GM12865 (cell line): ENCODE measurements at places on chromosomes 2 and 18.
A peak's percentile ranks its signal among the peaks of the same experiment; 100 is the strongest.

GRCh38 chr2:101027852-101028251 lies 25.8 kb downstream of the RPL31 start:
- DNase-seq: no peak

DNA sequence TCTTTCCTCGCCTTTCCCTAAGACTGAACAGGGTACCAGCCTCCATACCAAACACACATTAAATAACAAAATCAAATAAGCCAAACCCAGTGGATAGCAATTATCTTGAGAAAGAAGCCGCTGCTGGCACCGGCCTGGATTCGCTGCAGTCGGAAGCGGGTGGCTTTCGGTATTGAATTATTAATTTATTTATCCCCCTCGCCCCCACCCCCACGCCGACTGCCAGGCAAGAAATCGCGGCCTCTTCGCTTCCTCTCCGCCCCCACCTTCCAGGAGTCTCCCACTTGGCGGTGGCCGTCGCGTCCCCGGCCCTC lies 370 bp upstream of the ZNF804A start:
- DNase-seq: no peak

DNA sequence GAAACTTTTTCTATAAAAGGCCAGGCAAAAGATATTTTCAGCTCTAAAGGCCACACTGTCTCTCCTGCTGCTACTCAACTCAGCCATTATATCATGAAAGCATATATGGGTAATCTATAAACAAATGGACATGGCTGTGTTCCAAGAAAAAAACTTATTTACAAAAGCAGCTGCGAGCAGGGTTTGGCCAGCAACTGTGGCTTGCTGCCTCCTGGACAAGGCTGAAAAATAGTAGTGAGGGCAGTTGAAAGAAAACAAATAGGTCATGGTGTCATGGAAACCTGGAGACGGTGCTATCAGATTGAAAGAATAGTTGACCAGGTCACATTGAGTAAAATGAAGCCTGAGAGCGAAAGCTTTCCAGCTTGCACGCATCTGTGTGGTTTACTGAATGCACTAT lies 89.2 kb upstream of the LRATD1 start:
- DNase-seq: peak; percentile 5

GRCh38 chr2:235314371-235314930 lies 179.4 kb upstream of the AGAP1 start:
- DNase-seq: no peak

DNA sequence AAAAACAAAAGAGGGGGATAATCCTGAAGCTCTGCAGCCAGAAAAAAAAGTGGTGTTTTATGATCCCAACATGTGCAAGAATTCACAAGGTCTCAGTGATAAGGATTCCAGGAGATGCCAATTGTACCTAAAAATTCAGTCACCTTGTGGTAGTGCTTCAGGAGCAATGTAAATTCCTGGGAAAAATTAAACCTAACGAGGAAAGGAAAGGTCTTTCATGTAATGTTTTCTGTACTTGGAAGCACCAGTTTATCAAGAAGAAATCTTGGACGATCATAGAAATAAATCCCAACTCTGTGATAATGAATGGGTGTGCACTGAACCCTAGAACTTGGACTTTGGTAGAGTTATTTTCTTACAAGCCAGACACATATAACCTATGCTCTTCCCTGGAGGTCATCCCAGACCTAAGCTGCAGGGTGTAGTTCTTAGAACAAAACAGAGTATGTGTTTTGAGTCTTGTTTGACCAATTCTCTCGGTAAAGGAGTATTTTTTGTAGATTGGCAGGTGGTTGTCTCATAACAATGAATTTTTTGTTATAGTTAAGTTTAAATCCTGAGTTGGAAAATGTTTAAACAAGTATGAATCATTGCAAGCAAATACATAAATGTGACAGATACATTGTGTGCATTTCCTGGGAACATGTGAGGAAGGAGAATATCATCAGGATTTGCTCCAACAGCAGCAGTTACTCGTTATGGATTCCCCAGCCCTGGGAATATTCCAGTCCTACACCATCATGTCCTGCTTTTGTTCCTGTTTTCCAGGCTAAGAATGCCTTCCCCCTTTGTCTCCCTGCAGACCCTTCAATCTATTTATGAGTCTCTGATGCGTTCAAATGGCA lies 224.6 kb downstream of the NAPG start:
- no peak for DNase-seq

GRCh38 chr2:136122661-136123060 lies 4.7 kb upstream of the CXCR4 start:
- no peak for DNase-seq

GRCh38 chr2:149169656-149170055 lies 131.2 kb downstream of the LYPD6B start:
- no peak for DNase-seq

- no peak for DNase-seq
Measured at GRCh38 chr18:76972846-76973519, 150.6 kb downstream of the ZNF236 start.

GRCh38 chr2:46171411-46171953 lies 125.7 kb upstream of the EPAS1 start:
- DNase-seq: no peak

GRCh38 chr2:144511937-144512336 lies 8.0 kb downstream of the ZEB2 start:
- no peak for DNase-seq

GRCh38 chr18:37484983-37485834 lies 80.4 kb downstream of the CELF4 start:
- DNase-seq: peak; percentile 4

DNA sequence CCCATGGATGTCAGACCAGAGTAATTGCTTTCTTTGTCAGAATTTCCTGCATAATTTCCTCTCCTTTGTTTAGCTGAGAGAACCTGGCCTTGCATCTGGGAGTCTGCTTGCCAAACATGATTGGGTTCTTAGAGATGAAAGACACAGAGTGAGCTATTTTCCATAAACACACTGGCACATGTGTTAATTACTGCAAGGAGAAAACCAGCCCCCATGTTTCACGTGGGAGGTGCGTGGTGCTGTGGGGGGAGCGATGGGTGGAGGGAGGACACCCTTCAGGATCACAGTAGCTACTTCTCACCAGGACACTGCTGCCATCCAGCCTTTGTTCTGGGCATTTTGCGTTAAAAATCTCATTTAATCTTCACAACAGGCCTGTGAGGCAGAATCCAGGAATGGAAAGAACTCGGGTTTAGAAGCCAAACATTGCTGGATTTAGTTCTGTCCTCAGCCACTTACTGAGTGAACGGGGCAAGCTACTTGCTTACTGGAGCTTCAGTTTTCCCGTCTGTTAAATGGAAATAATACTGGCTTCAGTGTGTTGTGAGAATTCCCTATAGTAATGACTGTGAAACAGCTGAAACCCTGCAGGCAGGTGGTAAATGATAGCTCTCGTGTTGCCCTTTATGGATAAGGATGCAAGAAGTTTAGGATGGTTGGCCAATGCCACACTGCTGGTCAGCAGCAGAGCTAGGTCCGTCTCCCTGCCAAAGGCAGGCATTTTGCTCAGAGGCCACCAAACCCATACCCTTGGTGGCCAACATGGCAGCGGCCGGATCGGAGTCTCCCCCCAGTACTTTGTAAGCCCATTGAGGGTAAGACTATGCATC lies 100.1 kb upstream of the ASAP2 start:
- DNase-seq: no peak

DNA sequence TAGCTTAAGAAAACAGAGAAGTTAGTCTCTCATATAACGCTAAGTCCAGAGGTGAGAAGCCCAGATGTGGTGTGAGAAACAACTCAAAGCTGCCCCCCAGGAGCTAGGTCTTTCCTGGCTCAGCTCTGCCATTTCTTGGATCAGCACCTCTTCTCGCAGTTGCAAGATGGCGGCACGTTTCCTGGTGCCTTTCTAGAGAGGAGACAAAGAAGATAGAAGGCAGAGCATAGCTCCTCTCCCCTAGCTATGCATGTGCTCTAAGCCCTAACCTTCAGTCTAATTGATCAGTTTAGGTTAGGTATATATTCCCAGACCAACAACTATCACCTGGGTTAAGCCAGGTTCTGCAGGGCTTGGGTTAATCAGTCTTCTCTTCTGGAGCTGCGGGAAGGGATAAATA lies 119.5 kb upstream of the RAB12 start:
- no peak for DNase-seq

- no peak for DNase-seq
Measured at GRCh38 chr2:234793212-234793785, 158.5 kb upstream of the SH3BP4 start.

GRCh38 chr2:130729322-130730299 lies 741 bp downstream of the GPR148 start:
- DNase-seq: no peak

DNA sequence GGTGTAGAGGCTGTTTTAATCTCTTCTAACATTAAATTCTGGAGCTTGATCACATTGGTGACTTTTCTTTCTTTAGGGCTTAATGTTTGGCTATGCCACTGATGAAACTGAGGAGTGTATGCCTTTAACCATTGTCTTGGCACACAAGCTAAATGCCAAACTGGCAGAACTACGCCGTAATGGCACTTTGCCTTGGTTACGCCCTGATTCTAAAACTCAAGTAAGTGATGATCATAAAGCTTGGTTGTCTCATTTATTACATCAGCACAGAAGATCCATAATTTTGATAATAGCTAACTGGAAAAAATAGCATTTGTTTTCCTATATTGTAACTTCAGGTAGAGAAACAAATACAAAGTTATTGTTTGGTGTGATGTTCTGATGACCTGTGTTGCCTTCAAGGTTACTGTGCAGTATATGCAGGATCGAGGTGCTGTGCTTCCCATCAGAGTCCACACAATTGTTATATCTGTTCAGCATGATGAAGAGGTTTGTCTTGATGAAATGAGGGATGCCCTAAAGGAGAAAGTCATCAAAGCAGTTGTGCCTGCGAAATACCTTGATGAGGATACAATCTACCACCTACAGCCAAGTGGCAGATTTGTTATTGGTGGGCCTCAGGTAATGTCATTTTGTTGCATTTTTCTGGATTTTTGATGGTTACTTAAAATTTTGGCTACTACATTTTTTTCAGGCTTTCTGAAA lies 2.9 kb downstream of the MAT2A start:
- DNase-seq: no peak

DNA sequence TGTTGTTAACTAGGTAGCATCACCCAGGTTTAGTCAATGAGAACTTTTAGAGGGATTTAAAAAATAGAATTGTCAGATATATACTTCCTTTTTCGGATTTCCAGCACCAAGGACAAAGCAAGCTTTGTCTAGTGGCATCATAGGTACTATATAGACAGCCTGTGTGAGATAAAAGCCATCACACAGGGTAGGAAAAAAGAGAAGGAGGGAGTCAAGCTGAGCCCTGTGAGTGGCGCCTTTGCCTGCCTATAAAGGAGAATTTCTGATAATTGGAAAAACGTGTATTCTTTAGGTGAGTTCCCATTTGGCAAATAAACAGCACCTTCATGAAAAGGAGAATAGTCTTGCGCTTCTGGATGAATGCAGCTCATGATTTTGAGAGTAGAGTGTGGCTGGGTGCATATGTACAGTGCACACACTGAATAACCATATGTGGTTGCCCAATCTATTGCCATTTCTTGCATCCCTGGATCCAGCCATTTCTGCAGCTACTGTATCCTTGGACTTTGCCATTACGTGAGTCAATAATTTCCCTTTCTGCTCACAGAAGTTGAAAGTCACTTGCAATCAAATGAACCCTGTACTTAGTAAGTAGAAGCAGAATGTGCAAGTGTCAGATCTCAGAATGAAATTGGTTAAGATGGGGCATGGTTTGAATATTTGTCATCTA lies 559.9 kb upstream of the MEX3C start:
- no peak for DNase-seq

GRCh38 chr2:12883906-12884305 lies 167.2 kb downstream of the TRIB2 start:
- no peak for DNase-seq

- DNase-seq: peak; percentile 72
Measured at GRCh38 chr2:168246483-168247340, 683 bp downstream of the STK39 start.

DNA sequence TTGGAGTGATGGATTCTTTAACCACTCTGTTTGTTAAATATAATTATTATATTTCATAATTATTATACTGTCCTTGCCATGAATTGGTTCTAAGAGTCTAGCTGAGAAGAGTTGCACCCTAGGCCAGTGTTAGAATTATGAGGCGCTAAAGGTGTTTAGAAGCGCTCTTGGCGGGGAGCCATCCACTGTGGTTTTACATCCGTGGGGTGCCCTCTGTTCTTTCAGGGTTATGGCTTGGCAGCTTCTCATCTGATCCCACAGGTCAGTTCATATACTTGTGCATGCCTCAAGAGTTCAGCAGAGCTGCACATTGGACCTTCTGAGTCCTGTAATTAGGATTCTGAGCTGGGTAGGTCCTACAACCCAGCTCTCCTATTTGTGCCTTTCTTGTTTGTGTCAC lies 9.1 kb downstream of the ASAP2 start:
- no peak for DNase-seq

DNA sequence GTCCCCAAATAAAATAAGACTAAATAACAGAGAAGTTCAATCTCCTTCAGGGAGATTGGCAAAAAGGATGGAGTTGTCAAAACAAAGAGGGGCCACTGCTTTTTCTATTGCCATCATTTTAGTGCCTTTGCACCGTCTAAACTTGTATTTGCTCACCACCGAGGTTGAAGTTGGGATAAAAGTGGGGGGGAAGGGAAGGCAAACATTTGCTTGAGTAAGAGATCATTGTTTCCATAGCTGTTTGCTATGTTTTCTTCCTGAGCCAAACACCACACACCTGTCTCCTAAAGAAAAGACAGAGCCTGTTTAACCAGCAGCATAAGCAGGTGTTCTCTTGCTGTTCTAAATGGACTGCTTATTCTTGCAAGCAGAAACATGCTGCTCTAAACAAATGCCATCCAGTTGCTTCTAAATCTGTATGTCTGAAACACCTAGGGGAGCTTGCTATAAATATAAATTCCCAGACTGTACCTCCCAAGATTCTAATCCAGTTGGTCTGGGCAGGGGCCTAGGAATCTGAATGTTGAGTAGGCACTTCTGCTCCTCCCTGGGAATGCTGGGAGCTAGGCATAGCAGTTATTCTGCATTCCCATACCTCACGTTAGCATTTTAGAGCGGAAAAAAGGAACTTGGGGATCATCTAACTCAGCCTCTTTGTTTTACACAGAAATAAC lies 179.4 kb upstream of the ARL4C start:
- no peak for DNase-seq

GRCh38 chr2:9417725-9418124 lies 5.6 kb downstream of the ITGB1BP1 start:
- no peak for DNase-seq

GRCh38 chr2:158518084-158518483 lies 61.3 kb downstream of the PKP4 start:
- no peak for DNase-seq

DNA sequence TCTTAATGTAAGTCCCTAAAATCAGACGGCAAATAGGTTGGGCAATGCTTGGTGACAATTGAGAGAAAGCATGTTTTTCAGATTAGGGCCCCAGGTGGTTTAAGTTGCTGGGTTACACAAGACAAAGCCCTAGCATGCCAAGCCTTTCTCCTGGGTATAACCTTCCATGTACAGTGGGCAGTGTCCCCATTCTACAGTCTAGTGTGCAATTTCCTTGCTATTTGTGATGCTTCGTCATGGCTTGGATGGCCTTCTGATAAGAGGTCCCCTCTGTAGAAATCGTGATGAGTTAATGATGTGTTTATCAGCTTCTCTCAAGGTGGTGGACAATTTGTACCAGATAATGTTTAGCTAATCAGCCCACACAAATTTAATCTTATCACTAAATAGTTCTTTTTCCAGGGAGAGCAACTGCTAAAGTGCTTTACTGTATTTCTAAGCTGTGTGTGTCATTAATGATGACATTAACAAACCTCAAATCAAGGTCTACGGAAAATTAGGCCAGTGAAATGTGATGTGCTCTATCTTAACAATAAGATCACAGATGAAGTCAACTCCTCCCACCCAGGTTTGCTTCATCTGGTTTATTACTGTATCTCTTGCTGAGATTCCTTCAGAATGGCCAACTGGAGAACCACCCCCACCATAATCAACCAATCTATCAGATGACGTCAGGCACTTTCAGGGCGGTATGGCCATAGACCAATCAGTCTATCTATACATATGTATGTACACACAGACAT lies 61.7 kb downstream of the PLB1 start:
- no peak for DNase-seq
